ENCODE measurements at places on chromosomes 1 and 21.

DNA sequence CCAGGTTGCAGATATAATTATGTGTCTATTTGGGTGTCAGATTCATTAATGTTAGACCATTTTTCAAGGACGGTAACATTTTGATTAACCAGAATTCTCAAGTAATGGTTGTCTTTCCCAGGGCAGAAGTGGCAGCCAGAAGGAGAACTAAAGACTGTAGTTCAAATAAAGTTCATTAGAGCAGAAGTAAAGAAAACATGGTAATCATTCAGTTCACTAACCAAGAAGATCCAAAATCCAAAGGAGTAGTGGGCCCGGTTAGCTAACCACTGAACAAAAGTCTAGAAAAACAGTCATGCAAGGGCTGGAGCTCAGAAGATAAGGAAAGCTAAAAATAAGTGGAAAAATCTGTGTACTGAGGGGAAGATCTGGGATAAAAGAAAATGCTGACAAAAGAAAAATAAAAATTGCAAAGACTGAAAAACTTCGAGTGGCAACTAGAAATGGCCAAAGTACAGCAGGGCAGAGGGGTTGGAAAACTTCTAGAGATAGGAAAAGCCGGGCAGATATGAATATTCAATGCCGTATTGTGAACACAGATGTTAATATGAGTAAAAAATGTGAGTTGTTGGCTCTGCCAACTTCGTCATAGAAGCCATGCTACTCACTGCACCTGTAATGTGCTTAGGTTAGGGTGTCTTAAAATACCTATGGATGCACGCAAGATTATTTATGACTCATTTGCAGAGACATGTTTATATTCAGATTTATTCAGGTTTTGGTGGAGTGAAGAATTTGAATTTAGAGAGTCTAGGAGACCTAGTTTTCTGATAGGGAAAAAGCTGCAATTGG is 925.9 kb downstream of the LTN1 start:
- DNase-seq = no peak

DNA sequence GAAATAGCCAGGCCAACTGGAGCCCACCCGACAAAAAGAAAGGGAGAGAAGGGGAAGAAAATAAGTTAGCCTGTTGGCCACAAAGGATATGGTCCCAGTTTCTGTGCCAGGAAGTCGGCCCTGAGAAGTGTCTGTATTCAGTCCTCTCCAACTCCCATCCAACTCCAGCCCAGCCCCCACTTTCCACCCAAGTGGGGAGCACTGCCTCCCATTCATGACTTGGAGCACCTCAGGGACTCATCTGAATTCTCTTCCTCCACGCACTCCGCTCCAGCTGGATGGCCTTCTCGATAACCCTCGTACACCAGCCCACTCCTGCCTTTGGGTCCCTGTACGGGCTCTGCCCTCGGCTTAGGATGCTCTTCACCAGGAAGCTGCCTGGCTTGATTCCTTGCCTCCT is 2.0 kb upstream of the WNT2B start:
- DNase-seq = no peak

DNA sequence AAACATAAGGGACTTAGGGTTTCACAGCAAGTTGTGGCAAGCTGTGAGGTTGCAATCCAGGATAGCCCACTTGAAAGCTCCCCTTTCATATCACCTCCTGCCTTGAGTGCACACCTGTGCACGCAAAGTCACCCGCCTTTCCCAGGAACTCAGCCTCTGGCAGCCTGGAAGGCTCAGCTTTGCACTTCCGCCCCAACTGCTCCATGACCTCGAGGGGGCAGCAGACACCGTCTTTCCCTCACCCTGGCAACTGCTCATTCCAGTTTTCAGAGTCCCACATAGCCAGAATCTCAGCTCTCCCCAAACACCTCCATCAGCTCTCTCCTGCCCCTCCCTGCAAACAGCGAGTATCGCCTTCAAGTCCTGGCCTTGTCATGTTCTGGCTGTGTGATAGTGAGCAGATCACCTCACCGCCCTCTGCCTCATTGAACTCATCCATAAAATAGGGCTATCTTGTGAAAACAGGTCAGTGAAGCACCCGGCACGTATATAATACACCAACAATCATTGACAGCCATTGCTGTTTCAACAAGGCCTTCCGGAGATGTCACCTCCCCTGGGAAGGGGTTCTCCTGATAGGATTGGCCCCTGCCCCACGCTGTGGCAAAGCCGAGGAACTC is 32.2 kb upstream of the EPB41 start:
- DNase-seq = peak; percentile 94

GRCh38 chr1:200258447-200259375 is 151.1 kb downstream of the ZNF281 start:
- DNase-seq = peak; percentile 42

DNA sequence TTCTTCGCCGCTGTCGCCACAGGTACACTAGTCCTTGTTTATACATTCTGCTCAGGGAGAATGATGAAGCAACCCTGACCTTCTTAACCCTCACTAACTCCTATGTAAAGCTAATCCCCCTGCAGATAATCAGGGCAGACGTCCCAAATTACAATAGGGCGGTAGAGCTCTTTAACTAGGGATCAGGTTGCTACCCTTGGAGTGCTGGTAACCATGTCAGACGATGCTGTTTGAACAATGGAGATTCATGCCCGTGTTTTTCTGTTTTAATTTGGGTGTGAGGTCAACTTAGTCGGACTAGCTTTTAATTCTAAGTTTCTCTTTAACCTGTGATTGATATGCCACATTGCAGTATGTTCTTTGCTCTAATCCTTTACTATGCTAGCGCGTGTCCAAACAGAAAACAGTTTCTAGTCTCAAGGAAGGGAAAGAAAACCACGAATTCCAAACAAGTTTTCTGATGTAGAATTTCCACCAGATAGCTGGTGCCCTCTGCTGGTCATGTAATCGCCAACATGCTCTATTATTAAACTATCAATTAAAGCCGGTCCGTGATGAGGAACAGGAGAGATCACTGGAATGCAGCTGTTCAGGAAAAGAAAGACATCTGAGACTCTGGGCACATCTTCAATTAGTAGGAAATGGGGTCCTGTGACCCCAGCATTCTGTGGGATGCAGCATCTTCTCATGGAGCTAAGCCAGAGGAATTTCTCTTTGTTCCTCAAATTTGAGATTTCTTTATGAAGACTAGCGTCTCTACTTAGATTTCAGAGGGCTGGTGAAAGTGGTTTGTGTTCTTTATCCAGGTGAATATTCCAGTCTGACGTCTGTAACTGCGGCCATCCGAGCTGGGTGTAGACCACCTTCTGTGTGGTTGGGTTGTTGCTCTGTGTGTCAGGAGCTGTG is 18.3 kb upstream of the VAMP3 start:
- DNase-seq = peak; percentile 70

GRCh38 chr1:34354367-34354766 is 177.7 kb downstream of the C1orf94 start:
- DNase-seq = no peak

GRCh38 chr1:194477908-194478307 is 1291.5 kb upstream of the B3GALT2 start:
- DNase-seq = no peak
